ENCODE measurements at places on chromosomes 7 and 10. TPM values are rescaled to one million over a fixed set of nuclear protein-coding genes. Genes with fewer than 3 reads are reported as not detected.

DNA sequence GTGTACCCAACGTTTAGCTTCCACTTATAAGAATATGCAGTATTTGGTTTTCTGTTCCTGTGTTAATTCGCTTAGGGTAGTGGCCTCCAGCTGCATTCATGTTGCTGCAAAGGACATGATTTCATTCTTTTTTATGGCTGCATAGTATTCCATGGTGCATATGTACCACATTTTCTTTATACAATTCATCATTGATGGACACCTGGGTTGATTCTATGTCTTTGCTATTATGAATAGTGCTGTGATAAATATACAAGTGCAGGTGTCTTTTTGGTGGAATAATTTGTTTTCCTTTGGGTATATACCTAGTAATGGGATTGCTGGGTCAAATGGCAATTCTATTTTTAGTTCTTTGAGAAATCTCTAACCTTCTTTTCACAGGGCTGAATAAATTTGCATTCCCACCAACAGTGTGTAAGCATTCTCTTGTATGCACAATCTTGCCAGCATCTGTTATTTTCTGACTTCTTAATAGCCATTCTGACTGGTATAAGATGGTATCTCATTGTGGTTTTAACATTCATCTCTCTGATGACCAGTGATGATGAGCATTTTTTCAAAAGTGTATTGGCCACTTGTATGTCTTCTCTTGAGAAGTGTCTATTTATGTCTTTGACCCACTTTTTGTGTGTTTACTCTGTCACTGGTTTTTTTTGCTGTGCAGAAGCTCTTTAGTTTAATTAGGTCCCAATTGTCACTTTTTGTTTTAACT lies 72.5 kb upstream of the CC2D2B start:
- no peak for DNase-seq

- peak; percentile 17 for DNase-seq
Measured at GRCh38 chr7:123871998-123872867, 27.3 kb downstream of the HYAL4 start.

DNA sequence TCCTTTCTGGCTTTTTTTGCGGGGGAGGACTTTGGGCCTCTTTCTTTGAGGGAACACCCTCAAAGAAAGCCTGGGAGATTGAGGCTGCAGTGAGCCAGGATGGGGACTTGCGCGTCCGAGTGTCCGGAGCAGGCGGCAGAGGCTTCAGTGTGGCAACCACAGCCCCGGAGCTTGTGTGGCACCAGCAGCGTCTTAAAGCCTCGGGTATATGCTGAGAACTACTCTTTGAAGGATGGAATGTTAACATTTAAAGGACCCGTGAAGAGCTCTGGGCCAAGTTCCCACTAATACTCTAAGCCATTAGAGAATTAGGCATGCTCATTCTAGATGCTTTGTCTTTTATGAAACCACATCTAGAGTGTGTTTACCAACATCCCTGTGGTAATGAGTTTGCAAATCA lies 168.2 kb downstream of the SEPTIN7 start:
- no peak for DNase-seq

DNA sequence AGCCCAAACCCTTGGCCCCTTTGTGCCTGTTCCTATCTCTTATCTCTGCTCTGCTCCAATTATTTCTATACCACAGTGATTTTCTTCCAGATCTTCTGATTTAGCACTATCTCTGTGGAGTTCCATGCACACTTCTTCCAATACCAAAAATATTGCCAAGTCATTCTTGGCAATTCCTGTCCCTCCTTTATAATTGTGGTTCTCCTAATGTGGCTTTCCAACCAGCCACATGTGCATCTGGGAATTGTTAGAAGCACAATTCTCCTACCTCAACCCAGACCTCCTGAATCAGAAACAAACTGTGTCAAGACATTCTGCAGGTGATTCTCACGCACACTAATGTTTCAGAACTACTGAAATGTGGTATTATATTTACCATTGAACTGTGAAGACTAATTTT lies 447.8 kb upstream of the IGFBP3 start:
- DNase-seq = no peak

DNA sequence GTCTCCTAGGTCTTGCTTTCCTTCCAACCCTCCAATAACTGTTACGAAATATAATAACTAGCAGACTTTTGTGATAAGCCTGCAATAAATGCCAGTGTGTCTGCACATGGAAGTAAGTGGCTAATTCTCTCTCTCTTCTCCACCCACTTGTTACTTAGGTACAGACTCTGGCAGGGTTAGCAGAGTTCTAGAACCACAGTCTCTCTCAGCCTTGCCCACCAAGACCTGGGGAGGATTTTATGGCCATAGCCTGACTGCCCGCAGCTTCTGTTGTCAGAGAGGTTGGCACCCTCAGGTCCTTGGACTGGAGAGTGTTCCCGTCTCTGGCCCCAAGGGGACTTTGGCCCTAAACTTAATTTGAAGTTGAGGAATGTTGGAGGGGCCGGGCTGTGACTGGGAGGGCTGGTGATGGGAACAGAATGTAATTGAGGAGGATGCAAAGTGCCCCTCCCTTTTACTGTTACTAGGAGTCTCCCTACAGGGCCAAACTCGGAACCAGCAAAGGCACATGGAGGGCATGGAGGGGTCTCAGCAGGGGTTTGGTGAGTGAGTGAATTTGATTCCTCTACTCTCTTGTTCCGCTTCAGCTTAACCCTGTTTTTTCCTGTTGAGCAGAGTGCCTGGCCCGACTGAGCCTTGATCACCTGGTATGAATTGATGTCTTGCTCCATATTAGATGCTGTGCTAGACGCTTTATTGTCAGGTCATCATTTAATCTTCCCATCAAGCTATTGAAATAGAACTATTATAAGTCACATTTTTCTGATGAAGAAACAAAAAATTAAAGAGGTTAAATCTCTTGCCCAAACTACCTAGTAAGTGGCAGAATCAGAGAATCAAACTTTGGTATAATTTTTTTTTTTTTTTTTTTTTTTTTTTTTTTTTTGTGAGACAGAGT lies 37.0 kb upstream of the LCOR start:
- no peak for DNase-seq

DNA sequence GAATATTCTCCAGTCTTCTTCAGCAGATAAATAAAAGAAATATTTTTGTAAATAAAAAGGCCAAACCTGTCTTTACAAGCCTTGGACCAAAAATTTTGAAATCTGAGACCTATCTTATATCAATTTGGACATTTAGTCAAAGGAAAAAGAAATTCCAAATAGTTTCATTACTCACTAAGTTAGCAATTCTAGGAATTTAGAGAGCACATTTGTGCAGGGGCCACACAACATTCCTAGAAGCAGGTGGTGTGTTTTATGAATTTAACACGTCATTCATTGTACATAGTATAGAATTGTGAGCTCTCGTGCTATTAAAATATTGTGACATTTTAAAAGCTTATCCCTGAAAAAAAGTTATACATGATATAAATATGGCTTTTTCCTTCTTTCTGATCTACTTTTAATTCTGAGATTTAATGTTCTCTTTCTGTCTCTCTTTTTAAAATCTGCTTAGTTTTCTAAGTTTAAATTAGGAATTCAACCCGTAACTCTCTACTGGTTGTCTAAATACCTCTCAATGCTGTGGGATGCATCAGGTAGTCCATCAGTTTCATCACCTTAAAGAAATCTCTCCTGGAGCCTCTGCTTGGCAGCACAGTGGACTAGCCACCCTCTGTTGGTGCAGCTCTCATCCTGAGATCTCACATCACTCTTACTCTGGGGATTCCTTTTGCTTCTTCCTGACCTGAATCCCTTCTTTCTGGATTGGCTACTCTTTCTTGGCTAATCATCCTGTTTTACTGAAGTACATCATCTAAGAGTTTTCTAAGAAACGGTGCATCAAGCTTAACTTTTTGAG lies 124.5 kb downstream of the SEMA3E start:
- no peak for DNase-seq

DNA sequence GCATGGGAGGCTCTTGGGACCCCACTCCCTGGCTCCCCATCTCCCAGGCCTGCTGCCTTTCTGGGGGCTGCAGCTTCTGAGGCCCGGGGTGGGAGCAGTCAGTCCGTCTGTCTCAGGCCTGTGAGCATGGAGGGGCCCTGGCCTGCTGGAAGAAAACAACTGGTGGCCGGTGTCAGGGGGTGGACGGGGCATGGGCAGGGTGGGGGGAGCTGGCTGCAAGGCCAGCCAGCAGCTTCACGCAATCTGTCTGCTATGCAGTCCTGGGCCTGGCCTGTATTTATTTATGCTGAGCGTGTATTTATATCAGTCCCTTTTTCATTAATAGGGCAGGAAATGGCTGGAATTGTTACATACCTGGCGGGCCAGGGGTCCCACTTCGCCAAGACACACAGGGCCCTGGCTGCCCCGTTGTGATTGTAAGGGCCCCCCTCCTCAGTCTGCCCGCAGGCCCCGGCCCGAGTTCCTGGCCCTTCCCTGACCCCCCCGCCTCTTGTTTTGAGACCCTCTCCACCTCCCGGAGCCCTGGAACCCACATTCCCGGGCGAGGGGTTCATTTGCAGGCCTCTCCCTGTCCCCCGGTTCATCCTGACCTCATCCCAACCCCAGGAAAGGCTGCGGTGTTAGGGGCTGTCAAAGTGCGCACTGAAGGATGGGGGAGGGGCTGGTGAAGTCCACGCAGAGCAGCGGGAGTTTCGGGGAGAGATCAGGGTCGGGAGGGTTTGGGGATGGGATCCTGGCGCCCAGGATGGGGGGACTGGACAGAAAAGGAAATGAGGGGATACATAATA lies 8.2 kb downstream of the TMEM270 start:
- no peak for DNase-seq

DNA sequence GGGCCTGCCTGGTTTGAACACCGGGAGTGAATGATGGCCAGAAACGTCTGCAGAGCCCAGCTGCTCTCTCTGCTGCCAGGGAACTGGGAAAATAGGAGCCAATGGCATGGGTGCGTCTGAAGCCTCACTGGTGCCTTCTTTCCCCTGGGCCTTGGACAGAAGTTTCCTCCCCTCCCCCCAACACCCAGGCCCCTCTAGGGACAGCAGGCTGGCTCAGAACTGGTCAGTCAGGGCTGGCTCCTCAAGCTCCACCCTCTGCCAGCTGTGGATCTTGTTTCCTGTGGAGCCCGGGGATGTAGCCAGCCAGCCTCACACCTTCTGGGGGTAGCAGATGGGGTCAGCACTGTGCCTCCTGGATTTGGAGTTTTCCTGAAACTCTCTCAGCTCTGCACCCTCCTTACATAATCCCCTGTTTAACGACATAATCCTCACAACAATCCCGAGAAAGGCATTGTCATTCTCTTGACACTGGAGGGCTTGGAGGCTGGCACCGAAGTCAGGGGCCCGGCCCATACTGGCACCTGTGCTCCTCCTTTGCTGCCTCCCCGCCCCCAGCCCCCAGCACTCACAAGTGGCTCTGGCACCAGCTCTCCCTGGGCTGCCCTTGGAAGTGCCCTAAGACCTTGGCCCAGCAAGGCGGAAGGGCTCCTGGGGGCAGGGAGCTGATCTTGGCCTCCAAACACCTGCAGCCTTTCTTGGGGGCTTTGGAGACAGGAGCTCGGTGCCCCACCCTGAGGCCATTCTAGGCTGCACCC lies 5.7 kb downstream of the LDB3 start:
- no peak for DNase-seq

DNA sequence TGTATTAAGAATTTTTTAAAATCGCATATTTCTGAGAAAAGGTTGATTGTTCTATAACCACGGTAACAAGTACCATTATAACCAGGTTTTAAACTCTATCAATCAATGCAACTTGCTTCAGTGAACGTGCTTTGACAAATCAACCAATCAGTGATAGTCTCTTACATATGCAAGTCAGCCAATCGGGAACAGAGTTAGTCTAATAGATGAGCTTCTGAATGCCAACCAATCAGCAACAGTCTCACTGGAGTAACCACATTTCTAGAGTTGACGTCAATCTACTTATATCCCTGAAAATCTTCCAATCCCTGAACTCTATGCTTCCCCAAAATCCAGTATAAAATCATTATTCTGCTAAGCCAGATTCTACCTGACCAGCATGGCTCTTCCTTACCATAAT lies 44.7 kb upstream of the TRUB1 start:
- DNase-seq = no peak

DNA sequence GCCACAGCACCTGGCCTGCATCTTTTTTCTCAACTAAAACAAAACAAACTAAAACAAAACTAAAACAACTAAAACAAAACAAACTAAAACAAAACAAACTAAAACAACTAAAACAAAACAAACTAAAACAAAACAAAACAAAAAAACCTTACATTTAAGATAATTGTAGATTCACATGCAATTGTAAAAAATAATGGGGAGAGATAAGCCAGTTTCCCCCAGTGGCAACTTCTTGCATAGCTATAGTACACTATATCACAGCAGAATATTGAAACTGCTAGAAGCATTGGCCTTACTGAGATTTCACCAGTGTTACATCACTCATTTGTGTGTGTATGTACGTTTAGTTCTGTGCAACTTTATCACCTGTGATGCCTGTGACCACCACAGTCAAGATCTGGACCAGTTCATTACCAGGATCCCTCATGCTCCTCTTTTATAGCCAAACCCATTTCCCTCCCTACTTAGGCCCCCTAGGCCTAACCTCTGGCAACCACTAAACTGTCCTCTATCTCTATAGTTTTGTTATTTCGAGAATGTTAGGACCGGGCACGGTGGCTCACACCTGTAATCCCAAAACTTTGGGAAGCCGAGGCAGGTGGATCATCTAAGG lies 9.3 kb downstream of the FXYD4 start:
- DNase-seq = no peak

GRCh38 chr7:129748356-129749109 lies 137.0 kb downstream of the NRF1 start:
- no peak for DNase-seq

DNA sequence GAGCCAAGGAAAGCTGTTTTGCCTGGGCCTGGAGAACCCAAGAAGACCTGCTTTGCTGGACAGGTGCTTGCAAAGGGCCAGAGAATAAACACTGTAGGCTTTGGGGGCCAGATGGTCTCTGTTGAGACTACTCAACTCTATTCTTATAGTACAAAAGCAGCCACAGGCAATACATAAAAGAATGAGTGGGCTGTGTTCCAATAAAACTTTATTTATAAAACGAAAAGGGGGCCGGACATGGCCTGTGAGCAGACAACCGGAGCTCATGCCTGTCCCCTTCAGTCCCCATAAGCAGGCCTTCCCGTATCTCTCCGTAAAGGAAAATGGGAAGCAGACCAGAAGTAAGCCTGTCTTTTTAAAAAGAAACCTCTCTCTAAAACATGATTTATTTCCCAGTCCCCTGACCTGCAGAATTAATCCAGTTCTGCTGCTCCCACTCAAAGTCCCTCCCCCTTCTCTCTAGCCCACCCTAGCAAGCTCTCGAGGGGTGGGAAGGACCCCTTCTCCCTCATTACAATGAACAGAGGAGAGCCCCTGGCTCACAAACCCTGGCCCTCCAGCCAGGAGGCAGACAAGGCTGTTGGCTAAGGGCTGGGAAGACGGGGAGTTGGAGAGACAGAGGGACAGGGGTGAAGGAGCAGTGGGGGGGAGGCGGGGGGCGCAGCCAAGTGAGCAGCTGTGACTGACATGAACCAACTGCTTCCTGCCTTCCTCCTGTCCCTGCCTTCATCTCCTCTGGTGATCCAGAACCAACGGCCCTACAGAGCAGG lies 177.8 kb downstream of the NEURL1 start:
- DNase-seq = no peak

GRCh38 chr7:54292171-54292925 lies 249.8 kb upstream of the VSTM2A start:
- no peak for DNase-seq

- DNase-seq = no peak
Measured at GRCh38 chr10:58543141-58543540, 30.5 kb downstream of the BICC1 start.

Gene KAT6B
- 69.6 TPM for total RNA-seq

Gene TEX47
- not detected for total RNA-seq

Gene ZNF735
- total RNA-seq = not detected

Gene FAS
- 4.2 TPM for total RNA-seq

Gene ANKRD61
- total RNA-seq = not detected

Gene LRRC18
- total RNA-seq = not detected

Gene FXYD4
- total RNA-seq = not detected

Gene SPDYE18
- 3.0 TPM for total RNA-seq

Gene PTPRZ1
- total RNA-seq = not detected

Data from naive thymus-derived CD8-positive, alpha-beta T cell (primary cell).